RWPE2 (cell line): ENCODE measurements at places on chromosomes 1 and 21.

DNA sequence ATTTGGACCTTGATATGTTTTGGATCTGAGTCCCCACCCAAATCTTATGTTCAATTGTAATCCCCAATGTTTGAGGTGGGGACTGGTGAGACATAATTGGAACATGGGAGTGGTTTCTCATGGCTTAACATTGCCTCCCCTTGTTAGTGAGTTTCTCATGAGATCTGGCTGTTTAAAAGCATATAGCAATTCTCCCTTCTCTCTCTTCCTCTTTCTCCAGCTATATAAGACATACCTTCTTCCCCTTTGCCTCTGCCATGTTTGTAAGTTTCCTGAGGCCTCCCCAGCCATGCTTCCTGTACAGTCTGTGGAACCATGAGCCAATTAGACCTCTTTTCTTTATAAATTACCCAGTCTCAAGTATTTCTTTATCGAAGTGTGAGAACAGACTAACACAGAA is 692.4 kb downstream of the KCNT2 start:
- DNase-seq: no peak

DNA sequence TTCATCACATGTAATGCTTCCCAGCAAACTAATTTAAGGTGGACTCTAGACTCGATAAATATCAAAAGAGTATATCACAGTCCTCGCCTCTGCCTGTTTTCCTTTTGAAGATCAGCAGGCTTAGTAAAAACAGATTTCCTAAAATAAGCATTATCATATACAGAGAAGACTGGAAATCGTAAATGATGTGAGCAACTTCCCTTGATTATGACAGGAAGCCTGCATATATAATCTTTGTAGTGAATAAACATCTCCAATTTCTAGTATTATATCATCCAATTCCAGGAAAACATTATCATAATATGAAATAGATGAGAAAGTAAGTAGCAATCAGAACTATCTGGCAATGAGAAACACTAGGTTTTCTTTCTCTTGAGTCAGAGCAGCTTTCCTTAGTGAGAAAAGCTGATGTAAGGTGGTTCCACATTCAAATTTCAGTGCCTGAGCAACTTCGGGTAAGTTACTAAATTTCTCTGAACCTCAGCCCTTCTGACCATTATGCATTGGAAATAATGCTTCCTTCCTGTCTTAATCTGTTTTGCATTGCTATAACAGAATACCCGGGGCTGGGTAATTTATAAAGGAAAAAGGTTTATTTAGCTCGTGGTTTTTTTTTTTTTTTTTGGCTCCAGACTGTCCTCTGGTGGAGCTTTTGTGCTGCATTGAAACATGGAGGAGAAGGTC is 12.6 kb upstream of the POU2F1 start:
- no peak for DNase-seq

DNA sequence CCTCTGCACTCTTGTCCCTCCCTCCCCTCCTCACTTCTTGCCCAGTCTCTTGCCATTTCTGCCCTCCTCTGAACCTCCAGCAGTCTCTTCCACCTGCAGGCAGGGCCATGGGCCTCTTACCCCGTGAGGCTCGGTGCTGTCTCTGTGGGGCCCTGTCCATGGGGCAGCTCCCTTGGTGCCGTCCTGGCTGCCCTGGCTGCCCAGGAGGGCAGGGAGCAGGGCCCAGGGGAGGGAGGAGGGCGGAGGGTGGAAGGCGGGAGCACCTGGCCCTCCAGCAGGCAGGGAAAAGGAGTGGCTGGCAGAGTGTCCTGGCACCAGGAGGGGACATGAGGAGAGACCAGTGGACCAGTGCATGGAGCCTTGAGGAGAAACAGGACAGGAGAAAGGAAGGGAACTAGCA is at the start of gene RORC:
RORC (minus strand) TSS at position 198 of the 400 bp plus-strand sequence; CDS start at position 160, 38 bp downstream.
- DNase-seq: no peak

DNA sequence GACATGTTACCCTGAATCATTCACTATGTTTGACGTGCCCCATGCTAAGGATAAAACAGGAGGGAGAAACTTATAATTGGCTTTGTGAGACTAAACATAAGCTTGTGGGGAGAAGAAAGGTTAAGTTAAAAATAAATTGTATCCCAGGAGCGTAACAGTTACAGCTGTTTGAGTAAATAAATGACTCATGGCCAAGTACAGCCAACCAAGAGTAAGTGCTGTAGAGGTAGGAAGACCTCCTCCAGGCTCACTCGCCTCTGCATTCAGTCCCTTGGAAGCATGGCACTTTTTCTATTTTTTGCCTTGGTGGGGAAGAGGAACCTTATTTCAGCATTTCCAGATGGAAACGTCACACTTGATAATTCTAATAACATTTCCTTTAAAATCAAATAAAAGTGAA is 116.5 kb downstream of the ZP4 start:
- DNase-seq: no peak

DNA sequence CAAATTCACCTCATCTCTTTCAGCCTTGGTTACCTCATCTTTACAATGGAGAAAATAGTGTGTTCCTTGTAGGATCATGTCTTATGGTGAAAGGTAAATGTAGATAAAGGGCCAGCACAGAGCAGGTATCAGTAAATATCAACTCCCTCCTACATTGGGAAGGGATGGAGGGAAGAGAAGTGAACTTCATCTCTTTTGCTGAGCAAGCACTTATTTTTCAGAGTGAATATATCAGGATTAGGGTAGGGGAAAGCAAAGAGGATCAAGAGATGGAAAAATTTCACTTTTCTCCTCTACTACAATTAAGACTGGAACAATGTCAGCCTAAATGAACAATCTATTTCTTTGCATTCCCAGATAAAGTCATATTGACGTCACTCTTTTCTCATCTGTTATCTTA is 193.8 kb upstream of the JUN start:
- no peak for DNase-seq

GRCh38 chr1:186244825-186245224 is 130.2 kb downstream of the TPR start:
- no peak for DNase-seq

- no peak for DNase-seq
Measured at GRCh38 chr21:25323356-25323949, 283.8 kb downstream of the MRPL39 start.

DNA sequence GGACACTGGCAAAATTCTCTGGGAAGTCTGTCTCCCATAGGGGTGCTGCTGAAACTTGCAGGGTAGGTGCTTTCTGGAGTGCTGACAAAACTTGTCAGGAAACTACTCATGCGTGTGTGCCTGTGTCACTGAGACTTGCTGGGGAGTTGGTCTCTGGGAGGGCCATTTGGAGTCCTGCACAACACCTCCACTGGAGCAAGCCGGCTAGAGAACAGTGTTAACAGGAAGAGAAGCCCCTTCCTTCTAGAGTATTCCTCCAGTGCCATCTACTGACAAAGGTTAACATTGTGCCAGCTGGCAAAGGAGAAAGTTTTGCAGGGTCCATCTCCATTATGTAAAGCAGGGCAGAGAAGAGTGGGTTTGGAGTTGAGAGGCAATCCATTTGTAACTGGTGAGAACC is 30.0 kb downstream of the ZMYM4 start:
- no peak for DNase-seq

GRCh38 chr1:59499273-59499942 is 202.5 kb downstream of the FGGY start:
- DNase-seq: no peak

- no peak for DNase-seq
Measured at GRCh38 chr1:160499631-160500030, 23.4 kb downstream of the SLAMF6 start.

DNA sequence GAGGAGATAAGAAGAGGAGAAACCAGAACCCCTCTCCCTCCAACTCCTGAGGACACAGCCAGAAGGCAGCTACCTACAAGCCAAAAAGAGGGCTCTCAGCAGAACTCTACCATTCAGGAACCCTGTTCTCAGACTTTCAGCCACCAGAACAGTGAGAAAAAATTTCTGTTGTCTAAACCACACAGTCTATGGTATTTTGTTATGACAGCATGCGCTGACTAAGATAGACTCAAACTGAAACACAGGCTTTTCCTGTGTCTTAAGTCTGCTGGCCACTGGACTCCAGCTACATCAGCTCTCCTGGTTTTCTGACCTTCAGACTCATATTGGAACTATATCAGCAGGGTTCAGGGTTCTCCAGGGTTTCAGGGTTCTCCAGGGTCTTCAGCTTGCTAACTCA is 126.5 kb upstream of the TNFSF4 start:
- DNase-seq: no peak

DNA sequence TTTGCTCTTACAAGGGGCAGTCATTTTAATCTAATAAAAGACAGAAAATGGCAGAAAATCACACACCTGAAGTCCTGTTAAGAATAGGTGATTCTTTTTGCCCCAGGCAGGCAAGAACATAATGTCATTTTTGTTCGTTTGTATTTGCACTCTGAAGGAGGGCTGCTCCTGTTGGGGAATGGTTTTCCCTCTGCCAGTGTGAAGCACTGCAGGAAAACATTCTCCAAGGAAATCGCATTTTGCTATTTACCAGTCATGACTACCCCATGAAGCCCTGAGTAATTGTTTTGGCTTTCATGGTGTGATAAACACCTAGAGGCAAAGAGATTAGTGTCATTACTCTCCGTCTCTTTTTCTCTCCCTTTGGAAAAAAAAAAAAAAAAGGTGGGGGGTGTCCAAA is 345.5 kb downstream of the NTNG1 start:
- DNase-seq: no peak

- DNase-seq: no peak
Measured at GRCh38 chr1:177945943-177946650, 23.8 kb downstream of the SEC16B start.
